Upper lobe of left lung (tissue), 6 donors: ENCODE measurements at places on chromosomes 7 and 10.

DNA sequence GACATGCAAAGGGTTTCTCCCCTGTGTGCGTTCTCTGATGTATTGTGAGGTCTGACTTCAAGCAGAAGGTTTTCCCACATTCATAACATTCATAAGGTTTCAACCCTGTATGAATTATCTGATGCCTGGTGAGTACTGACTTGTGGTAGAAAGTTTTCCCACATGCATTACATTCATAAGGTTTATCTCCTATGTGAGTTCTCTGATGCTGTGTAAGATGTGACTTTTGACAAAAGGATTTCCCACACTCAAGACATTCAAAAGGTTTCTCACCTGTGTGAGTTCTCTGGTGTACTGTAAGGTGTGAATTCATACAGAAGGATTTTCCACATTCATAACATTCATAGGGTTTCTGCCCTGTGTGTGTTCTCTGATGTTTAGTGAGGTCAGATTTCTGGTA lies 45.1 kb downstream of the ZNF33B start:
- no peak for DNase-seq

GRCh38 chr7:16936626-16937422 lies 55.0 kb upstream of the AGR3 start:
- no peak for DNase-seq

GRCh38 chr10:121774404-121774803 lies 153.4 kb downstream of the ATE1 start:
- no peak for DNase-seq

DNA sequence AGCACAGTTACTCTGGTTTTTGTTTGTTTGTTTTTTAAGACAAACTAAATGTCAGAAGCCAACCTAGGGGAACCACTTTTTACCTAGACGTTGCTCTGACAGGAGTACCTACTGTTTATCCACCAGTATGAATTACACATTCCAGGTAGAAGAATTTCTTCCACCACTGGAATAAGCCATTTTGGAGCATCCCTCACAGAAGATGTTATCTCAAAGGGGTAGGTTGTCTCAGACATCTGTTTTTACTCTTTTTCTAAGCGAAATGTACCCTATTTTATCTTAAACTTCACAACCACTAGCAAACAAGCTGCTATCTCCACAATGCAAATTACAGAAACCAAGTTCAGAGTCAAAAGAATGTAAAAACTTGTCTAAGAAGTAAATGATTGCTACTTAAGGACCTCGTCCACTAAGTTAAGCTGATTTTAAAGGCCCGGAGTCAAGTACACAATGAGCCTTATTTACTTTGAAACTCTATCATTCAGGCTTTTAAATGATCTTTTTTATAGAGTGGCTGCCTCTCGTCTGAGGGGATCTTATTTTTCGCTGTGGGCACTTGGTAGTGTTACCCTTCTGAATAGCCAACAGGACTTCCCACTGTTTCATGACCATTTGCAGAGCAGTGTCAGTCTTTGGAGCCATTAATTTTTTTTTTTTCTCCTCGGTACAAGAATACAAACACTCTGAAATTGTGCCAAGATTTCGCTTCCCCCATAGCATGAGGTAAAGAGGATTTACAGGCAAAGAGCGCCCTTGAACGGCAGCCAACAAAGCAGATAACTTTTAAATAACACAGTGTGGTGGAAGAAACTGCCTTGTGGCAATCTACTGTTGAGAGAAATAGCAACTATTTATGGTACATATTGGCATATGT lies 15.7 kb upstream of the ARMC3 start:
- no peak for DNase-seq

- DNase-seq: no peak
Observed at GRCh38 chr10:5876181-5876768, 13.4 kb downstream of the ANKRD16 start.

DNA sequence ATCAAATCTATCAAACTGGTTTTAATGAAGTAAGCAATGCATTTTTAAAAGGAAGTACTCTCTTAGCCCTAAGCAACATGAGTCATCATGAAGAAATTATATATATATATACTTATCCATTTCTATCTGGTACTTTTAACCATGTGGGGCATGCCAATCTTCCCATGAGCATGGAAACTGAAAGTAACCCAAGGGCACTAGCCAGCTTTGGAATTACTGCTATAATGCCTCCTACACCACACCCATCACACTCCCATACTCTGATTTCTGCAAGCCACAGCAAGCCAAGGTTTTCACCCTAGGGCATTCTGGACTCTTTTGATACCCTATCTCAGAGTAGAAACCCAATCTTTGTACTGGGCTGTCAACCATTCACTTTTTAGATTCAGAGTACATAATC lies 204.6 kb downstream of the IMMP2L start:
- no peak for DNase-seq
